ENCODE measurements at places on chromosomes 1 and 21. TPM values are rescaled to one million over a fixed set of nuclear protein-coding genes. Genes with fewer than 3 reads are reported as not detected.

Gene SORT1
- 18.2 TPM for total RNA-seq

Gene CD164L2
- not detected for total RNA-seq

Gene ABCB10
- total RNA-seq = 29.8 TPM

Gene LYPD8
- total RNA-seq = not detected

Gene RAB7B
- 2.4 TPM for total RNA-seq

Data from placental pericyte (primary cell).